ENCODE measurements at places on chromosomes 6 and 20.

GRCh38 chr20:37567331-37567665 is 39.6 kb upstream of the BLCAP start:
- DNase-seq: no peak

DNA sequence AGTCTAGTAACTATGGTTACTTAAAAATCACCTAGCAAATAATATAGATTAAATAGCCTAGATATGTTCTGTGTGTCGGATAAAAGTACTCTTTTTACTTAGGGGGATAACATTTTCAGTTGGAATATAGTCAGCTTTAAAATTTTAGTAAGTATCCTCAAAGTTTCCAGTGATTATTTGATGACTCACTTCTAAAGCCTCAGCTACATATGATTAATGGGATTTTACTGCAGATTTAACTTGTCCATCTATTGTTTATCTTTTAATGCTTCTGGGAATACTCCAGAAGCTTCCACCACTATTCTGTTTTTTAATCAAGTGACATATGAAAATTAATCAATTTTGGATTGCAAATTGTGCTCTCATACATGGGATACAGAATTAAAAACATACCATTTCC is 8.7 kb upstream of the TENT5A start:
- DNase-seq: no peak

DNA sequence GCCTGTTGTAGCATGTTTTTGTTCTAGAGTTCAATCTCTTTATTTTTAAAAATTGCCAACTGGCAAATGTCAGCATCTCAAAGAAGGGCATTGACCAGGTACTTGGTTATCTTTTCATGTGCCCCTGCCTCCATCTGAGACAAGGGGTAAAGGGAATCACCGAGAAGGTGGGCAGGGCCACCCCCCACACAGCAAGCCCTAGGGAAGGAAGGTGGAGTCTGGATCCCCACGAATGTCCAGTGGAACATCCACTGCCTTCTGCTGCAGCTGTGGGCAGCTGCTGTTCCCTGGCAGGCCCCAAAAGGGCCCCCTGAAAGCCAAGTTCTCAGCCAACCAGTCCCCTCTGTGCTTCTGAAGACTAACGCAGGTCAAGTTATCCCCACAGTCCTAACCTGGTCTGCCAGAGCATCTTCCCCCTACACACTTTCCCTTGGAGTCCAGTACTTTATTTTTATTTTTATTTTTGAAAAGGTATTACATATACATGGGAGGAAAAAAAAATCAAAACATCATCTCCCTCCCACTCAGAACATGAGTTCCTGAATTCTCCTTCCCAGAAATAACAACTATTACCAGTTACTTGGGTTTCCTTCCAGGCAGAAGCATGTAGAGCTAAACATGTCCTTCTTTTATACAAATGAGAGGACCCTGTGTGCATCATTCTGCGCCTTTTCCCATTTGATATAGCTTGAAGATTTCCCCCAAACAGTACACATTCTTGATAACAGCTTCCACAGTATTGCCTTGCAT is 253.7 kb downstream of the MAFB start:
- no peak for DNase-seq

GRCh38 chr6:140874066-140874465 is 1258.7 kb upstream of the GJE1 start:
- no peak for DNase-seq

DNA sequence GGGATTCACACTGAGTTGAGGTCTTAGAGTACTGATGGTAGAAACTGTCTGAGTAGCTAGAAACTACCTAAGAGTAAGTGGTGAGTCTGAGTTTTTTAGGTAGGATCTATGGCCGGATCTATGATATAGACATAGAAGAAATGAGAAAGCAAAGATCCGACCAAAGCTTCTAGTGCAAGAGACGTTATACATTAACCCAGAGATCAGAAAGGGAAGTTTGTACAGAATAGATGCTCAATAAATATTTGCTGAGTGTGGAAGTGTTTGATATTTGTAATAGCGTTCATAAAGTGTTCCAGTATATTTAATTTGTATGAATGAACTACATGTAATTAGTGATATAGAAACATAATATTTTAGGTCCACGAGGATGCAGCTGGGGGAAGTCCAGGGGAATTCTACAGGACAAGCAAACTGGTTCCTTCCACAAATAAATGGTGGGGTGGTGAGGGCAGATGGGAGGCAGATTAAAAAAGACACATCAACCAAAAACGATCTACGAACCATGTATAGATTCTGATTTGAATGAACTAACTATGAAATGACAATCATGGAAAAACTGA is 31.9 kb upstream of the JARID2 start:
- DNase-seq: no peak

DNA sequence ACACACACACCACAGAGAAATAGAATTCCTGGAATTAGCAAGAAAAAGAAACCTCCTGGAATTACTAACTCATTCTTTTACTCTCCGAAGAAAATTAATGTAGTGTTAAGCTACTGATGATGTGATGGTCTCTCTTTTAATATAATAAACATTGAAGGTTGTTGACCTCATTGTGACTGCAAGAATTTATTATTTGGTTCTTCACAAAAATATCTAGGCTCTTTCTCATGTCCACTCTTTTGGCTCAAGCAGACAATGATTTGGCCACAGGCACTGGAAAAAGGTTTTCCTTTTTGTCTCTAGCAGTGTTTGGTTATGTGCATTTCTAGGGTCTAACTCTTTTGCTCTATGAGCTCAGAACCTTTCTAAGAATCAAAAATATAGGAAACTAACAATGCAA is 811.9 kb downstream of the TENT5A start:
- no peak for DNase-seq

GRCh38 chr6:131459005-131459404 is 114.0 kb upstream of the ARG1 start:
- no peak for DNase-seq

Data from central memory CD8-positive, alpha-beta T cell (primary cell).